ENCODE measurements at places on chromosomes 6 and 20.

DNA sequence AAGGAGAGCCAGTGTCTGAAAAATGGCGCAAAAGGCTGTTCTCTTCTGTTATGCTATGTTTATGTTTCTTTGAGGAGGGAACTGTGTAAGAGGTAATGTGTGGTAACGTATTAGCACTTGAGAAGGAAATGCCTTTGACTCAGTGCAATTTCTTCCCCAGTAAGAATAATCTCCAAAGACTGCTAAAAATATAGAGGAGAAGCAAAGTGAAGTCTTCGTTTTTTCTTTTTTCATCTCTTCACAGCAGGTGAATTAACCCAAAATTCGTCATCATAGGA lies 47.1 kb upstream of the IFNGR1 start:
- no peak for DNase-seq

DNA sequence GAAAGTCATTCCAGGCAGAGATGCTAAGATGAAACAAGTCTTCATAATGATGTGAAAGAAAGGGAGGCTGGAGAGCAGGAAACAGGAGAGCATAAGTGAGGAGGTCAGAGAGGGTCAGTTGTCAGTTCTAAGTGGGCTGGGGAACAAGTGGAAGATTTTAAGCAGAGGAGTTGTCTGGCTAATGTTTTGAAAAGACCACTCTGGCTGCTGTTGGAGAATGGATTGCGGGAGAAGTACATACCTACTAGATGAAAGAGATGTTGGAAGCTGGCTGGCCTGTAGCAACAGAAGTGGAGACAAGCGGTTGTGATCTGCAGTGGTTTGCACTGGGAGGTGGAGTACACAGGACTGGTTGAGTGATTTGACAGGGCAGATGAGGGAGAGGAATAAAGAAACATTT lies 10.1 kb downstream of the SLC35F1 start:
- no peak for DNase-seq

DNA sequence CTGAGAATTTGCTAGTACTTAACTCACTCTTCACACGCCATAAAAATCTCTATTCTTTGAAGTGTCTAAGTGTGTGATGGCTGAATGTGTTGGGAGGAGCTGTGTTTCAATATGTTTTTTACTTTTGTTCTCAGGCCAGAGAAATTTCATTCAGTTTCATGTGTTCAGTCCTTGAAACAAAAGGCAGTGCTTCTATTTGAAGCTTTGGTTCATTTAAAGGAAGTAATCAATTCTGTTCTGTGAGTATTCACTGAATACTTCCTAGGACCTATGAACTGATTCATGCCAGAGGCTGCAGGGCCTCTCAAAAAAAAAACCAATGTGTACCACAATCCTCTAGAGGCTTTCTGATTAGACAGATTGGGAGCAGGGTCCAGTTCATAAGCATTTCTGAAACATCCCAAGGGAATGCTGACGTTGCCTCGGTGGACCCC lies 12.4 kb upstream of the F13A1 start:
- DNase-seq: no peak

- no peak for DNase-seq
Observed at GRCh38 chr20:37295595-37295994, 6.1 kb downstream of the MANBAL start.

GRCh38 chr6:148064406-148065134 lies 278.1 kb upstream of the SASH1 start:
- no peak for DNase-seq

DNA sequence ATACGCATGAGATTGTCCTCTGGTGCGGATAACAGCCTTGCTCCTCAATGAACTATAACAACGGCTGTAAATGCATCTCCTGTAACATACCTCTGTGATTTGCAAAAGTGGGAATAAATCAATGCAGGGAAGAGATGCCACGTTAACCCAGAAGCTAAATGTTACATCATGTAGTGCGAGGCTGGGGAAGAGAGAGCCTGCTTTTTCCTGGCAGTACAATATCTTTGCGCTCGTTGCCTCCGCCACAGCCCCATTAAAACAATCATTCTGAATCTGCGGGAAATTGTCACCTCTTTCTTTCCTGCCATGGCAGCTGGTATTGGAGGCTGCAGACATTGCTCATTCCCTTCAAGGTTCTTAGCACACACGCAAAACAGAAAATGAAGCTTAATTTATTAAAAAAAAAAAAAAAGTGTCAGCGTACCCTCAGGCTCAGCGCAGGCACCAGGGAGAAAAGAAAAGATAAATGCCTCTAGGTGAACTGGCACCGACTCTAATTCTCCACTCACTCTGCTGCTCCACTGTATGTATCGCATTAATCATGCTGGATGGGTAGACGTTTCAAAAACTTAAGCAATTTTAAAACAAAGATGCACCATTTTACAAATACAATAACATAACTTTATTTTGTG lies 70.2 kb upstream of the TFB1M start:
- no peak for DNase-seq

DNA sequence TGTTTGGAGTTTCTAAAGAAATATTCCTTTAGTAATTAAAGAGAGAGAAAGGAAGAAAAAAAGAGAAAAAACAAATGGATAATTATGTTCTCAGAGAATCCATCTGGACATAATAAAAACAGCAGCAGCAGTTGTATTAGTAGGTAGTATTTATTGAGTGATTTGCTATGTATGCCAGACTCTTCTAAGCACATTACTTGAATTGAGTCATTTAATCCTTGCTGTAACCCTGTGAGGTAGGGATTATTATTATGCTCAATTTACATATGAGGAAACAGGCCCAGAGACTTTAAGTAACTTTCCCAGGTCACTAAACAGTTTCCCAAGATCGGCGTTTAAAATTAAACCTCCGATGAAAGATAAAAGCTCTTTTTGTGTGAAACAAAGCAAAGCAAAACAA lies 238.8 kb downstream of the TSHZ2 start:
- no peak for DNase-seq

DNA sequence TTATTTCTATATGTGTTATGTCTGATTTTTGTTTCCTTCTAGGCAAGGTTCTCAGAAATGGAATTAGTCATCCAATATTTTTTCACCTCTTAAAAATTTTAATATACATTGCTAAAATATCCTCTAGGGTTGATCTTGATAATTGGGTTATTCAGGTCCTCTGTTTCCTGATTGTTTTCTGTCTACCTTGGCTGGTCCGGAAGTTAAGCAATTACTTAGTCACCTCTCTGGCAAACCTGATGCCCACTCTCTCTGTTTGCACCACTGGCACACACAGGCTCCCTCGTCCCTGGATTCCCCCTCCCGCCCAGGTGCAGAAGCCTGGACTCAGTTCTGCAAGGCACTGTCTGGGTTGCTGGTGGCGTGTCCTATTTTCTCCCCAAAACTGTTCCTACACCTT lies 27.7 kb downstream of the CST9L start:
- DNase-seq: no peak

DNA sequence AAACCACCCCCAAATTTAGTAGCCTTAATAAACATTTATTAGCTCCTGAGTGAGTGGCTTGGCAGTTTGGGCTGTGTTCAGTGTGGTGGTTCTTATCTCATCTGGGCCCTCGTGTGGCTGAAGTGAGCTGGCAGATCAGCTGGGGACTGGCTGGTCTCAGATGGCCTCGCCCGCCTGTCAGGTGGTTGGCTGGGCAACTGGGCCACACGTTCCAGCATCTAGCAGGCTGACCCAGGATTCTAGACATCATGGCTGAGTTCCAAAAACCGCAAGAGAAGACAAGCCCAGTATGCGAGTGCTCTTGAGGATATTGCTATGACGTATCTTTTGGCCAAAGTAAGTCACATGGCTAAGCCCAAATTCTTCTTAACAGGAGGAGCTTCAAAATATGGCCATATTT lies 28.9 kb downstream of the EIF2S2 start:
- no peak for DNase-seq

- no peak for DNase-seq
Observed at GRCh38 chr6:144725736-144726522, 440.8 kb downstream of the UTRN start.

DNA sequence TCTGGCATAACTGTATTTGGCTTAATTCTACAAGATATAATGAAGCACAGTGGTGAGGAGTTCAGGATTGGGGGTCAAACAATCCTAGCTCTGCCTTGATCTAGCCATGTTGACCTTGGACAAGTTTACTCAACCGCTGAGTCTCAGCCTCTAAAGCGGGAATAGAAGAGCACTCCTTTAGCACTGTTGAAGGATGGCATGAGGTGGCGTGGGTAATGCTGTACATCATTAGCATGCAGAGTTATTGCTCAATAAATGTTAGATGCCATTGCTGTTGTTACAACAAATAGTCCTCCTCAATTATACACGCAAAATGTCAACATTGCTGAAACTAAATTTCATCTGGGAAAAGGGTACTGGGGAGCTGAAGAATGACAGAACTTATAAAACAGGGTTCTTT lies 78.6 kb downstream of the KIF13A start:
- no peak for DNase-seq
